ENCODE measurements at places on chromosomes 6 and 20. TPM values are rescaled to one million over a fixed set of nuclear protein-coding genes. Genes with fewer than 3 reads are reported as not detected.

DNA sequence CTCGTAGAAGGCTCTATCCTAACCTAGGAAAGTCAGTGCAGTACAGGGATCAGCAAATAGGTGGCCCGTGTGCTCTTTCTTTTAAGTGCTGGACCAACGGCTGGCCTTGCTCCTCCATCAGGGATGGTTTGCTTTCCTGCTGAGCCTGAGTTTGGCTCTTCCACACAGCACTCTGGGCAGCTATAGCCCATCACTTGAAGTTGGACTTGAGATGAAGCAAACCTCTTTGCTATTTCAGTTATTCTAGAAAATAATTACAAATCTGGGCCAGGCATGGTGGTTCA is 66.9 kb upstream of the KCNK16 start:
- H3K36me3 ChIP-seq: no peaks in the 10 kb centered on the region
- H3K4me1 ChIP-seq: no peaks in the 10 kb centered on the region
- no peak for DNase-seq
- no peaks in the 10 kb centered on the region for H3K27me3 ChIP-seq
- H3K27ac ChIP-seq: no peak overlapping the region

WFDC12 gene
- not detected for total RNA-seq

GRCh38 chr6:84517741-84518530 is 246.5 kb downstream of the TBX18 start:
- no peak overlapping the region for H3K27ac ChIP-seq
- no peaks in the 10 kb centered on the region for H3K4me1 ChIP-seq
- no peaks in the 10 kb centered on the region for H3K36me3 ChIP-seq
- no peak for DNase-seq
- H3K27me3 ChIP-seq: no peaks in the 10 kb centered on the region
- no peak overlapping the region for H3K4me3 ChIP-seq

DNA sequence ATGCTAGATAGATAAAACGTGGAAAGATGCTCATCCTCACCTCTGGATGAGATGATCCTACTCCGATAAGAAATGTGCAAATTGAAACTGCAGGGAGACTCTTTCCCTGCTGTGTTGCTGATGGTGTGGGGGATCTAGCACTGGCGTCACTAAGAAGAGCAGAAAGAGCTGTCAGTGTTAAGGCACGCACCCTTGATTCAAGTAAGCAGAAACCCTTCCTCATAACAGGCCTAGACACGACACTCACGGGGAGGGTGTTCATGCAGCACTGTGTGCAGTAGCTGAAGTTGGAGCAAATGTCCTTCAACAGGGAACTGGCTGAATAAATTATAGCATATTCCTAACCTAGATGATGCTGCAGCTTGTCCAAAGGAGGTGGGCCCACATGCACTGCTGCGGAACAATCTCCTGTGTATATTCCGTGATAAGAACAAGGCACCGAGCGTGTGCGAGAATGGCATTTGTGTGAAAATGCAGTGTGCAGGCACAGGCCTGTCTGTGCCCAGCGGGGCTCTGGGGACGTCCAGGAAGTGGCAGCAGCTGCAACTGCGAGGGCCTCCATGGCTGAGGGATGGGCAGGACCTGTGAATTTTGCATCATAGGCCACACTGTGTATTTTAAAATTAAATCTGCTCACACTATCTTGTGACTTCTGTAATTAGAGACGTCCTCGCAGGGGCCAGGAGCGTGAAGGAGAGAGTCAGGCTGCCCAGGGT is 64.0 kb downstream of the TCP11 start:
- peak; percentile 11 for DNase-seq
- H3K4me1 ChIP-seq: peaks cover 11% of the 10 kb centered on the region
- H3K4me3 ChIP-seq: no peak overlapping the region
- H3K27me3 ChIP-seq: no peaks in the 10 kb centered on the region
- H3K27ac ChIP-seq: no peak overlapping the region

DNA sequence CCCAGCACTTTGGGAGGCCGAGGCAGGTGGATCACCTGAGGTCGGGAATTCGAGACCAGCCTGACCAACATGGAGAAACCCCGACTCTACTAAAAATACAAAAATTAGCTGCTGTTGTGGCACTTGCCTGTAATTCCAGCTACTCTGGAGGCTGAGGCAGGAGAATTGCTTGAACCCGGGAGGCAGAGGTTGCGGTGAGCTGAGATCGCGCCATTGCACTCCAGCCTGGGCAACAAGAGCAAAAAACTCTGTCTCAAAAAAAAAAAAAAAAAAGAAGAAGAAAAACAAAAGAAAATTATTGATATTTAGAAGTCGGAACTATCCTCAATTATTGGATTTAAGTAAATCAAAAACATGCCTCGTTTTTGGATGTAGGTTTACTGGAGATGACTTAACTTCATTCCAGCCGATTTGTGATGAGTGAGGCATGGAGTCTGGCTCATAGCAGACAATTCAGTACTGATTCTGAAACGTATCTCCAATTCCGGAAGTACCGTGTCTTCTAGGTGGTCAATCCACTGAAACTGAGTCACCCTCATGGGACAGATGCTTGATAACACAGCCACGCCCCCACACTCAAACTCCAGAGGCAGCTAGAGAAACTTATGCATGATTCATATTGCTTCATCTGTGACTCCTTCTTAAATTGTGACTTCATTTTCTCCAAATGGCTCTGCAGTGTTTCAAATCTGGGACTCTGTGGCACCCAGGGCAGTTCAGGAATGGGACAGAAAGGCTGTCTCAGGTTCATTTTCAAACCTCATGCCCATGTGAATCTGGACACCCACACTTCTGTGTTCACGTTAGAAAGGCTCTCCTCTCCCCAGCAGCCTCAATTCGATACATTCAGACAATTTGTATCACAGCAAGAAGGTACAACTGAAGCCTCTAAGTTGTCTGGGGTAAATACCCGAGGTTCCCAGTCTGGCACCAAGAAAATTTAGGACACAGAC is 110.4 kb upstream of the ARMC2 start:
- no peaks in the 10 kb centered on the region for H3K27me3 ChIP-seq
- H3K36me3 ChIP-seq: no peaks in the 10 kb centered on the region
- no peak overlapping the region for H3K27ac ChIP-seq
- DNase-seq: peak; percentile 54

- DNase-seq: no peak
- H3K27me3 ChIP-seq: no peaks in the 10 kb centered on the region
- H3K4me1 ChIP-seq: peaks cover 37% of the 10 kb centered on the region
- no peak overlapping the region for H3K27ac ChIP-seq
- no peaks in the 10 kb centered on the region for H3K36me3 ChIP-seq
Measured at GRCh38 chr20:23243791-23244155, 106.8 kb upstream of the NXT1 start.

Data from heart left ventricle (tissue), 16 donors.